ENCODE measurements at places on chromosomes 2 and 18. TPM values are rescaled to one million over a fixed set of nuclear protein-coding genes. Genes with fewer than 3 reads are reported as not detected.

Gene ATP6V1B1
- polyA plus RNA-seq = 2.5 TPM

GRCh38 chr2:14385043-14385442 lies 247.5 kb upstream of the LRATD1 start:
- no peak for DNase-seq

Gene CCDC74A
- not detected for polyA plus RNA-seq

GRCh38 chr2:112949456-112949855 lies 28.4 kb upstream of the IL36G start:
- no peak for DNase-seq

Gene C2orf66
- polyA plus RNA-seq = 0.21 TPM

Gene DNAH6
- 1.4 TPM for polyA plus RNA-seq

Gene REG1B
- 24.3 TPM for polyA plus RNA-seq

- DNase-seq = no peak
Observed at GRCh38 chr2:226754821-226755604, 44.6 kb downstream of the IRS1 start.

Gene IL36A
- polyA plus RNA-seq = not detected

Gene ABHD1
- not detected for polyA plus RNA-seq

- DNase-seq = no peak
Observed at GRCh38 chr18:11467611-11468010, 141.8 kb upstream of the SLC35G4 start.

Gene CFC1B
- polyA plus RNA-seq = not detected

Gene CELF4
- not detected for polyA plus RNA-seq

DNA sequence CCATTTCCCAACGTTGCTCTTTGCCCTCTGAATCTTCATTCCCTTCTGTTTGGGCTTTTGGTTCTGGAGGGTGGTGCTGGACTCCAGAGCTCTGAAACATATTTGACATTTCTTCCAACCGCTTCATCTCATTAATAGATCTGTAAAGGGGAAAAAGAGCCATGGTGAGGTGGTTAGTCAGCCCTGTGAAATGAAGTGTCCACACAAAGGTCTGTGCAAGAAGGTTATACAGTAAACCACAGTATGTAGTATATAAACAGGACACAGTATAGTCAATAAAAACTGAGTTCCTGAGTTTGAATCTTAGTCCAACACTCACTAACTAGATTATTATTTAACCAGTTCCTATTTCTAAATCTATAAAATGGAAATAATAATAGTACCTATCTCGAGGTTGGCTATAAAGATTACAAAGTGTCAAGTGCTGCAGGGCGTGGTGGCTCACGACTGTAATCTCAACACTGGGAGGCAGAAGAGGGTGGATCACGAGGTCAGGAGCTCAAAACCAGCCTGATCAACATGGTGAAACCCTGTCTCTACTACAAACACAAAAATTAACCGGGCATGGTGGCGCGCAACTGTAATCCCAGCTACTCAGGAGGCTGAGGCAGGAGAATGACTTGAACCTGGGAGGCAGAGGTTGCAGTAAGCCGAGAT lies 13.1 kb downstream of the STARD7 start:
- DNase-seq = peak; percentile 86

DNA sequence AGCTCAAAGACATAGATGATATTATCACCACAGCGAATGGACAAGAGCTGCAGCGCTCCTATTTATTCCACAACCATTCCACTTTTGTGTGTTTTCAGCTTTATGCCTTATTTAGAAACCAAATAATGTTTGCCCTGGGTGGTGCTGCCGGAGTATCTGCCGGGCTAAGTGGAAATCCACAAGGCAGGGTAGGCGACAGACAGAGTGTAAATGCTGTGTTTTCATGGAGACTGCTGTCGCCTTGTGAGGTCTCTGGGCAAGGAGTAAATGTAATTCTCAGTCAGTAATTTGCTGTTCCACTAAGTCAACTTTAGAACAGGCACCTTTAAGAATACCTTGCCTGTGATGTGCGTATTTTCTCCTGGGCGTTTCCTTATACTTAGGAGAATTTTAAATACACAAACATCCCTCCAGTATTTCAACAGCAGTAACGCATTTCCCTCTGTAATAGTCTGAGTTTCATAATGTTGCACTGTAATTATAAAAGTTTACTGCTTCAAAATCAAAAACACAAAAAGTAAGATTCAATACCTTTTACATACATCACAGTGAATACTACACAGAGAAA lies 60.9 kb downstream of the COBLL1 start:
- no peak for DNase-seq
